ENCODE measurements at places on chromosomes 16 and 17. TPM values are rescaled to one million over a fixed set of nuclear protein-coding genes. Genes with fewer than 3 reads are reported as not detected.

The PRCD gene
- total RNA-seq = 0.75 TPM

The AOC2 gene
- total RNA-seq = 3.2 TPM

The KRTAP4-1 gene
- not detected for total RNA-seq

The RPRML gene
- 1.6 TPM for total RNA-seq

The PRSS33 gene
- 0.39 TPM for total RNA-seq
